ENCODE measurements at places on chromosomes 2 and 18. TPM values are rescaled to one million over a fixed set of nuclear protein-coding genes. Genes with fewer than 3 reads are reported as not detected.
A peak's percentile ranks its signal among the peaks of the same experiment; 100 is the strongest.

Gene CLHC1
- 20.2 TPM for total RNA-seq

Gene POLE4
- total RNA-seq: 23.2 TPM

GRCh38 chr2:177712462-177712861, 319.9 kb downstream of the AGPS start:
- no peak overlapping the region for H3K4me3 ChIP-seq
- H3K36me3 ChIP-seq: no peaks in the 10 kb centered on the region
- DNase-seq: no peak
- peaks cover 31% of the 10 kb centered on the region for H3K4me1 ChIP-seq

DNA sequence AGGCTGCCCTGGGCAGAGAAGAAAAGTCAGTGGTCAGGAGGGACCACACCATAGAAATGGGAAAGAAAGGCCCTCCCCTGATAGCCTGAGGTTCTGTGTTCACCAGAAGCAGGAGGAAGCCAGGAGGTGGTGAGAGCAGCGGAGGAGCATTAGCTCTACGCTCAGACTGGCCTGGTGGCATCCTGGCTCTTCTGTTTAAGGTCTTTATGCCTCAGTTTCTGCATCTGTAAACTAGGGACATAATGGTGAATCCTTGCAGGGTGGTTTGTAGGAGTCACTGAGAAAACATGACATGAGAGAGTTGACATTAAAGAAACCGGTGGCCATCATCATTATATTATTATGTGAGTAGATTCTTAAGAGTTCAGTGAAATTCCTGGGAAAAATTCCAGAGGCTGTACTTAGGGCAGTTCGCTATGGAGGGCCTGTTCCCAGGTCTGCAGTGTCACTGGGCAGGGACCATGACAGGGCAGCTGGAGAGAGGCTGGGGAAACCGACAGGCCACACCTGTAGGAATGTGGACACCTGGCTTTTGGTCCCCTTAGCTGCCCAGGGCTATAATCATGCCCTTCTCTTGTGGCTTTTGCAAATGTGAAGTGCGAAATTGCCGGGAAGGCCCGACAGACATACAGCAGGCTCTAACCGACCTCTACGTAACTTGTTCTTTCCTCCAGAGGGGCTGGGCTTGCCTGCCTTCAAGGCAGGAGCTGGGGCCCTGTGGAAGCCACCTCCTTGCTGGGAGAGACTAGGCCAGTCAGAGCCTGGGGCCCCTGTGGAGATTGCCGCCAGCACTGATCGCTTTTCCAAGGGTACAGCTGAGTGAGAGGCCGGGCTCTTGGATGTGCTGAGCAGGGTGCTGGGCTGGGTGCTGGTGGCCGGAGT, 31.0 kb downstream of the GLI2 start:
- H3K27me3 ChIP-seq: peaks cover 7% of the 10 kb centered on the region
- no peak for DNase-seq
- H3K27ac ChIP-seq: no peak overlapping the region
- H3K36me3 ChIP-seq: no peaks in the 10 kb centered on the region

DNA sequence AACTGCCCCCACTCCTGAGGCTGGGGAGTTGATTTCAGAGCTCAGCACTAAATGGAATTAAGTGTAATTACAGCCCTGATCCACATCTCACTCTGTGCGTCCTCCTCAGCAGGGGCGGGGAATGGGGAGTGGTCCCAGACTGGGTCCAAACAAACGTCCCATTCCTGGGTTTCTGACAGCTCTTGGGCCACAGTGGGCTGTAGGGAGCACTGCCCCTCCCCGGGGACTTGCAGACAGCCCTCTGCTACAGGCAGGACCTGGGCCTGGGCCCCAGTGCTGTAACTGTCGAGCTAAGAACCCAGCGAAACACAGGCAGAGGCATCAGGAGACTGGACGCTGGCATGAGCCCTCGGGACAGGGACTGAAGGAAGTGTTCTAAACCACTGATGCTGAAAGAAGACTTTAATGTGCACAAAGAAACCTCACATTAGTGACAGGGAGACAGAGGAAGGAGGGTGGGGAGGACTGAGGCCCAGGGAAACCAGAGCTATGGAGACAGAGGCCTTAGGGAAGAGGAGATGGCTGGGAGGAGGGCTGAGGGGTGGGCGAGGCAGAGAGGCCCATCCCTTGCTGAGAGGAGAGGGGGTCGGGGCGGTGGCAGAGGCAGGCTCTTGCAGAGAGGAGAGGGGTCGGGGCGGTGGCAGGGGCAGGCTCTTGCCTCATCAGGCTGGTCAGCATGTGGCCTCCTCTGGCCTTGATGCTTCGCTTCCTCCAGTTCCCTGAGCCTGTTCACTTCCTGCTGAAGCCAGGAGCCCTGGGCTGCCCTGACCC, 5.8 kb upstream of the SEMA4C start:
- H3K4me1 ChIP-seq: peaks cover 70% of the 10 kb centered on the region
- peaks cover 8% of the 10 kb centered on the region for H3K36me3 ChIP-seq
- DNase-seq: no peak
- peak overlapping the region; percentile 99 for H3K27ac ChIP-seq
- H3K27me3 ChIP-seq: peaks cover 24% of the 10 kb centered on the region
- H3K4me3 ChIP-seq: no peak overlapping the region

Gene SLC19A3
- 0.62 TPM for total RNA-seq

Gene C2orf78
- not detected for total RNA-seq

Gene ANKRD30BL
- total RNA-seq: not detected
